AG04449 (cell line): ENCODE measurements at places on chromosomes 6 and 20.
A peak's percentile ranks its signal among the peaks of the same experiment; 100 is the strongest.

GRCh38 chr20:10171864-10172751 is 46.5 kb upstream of the SNAP25 start:
- DNase-seq: no peak

- DNase-seq: no peak
Measured at GRCh38 chr6:126541806-126542491, 202.0 kb downstream of the CENPW start.

DNA sequence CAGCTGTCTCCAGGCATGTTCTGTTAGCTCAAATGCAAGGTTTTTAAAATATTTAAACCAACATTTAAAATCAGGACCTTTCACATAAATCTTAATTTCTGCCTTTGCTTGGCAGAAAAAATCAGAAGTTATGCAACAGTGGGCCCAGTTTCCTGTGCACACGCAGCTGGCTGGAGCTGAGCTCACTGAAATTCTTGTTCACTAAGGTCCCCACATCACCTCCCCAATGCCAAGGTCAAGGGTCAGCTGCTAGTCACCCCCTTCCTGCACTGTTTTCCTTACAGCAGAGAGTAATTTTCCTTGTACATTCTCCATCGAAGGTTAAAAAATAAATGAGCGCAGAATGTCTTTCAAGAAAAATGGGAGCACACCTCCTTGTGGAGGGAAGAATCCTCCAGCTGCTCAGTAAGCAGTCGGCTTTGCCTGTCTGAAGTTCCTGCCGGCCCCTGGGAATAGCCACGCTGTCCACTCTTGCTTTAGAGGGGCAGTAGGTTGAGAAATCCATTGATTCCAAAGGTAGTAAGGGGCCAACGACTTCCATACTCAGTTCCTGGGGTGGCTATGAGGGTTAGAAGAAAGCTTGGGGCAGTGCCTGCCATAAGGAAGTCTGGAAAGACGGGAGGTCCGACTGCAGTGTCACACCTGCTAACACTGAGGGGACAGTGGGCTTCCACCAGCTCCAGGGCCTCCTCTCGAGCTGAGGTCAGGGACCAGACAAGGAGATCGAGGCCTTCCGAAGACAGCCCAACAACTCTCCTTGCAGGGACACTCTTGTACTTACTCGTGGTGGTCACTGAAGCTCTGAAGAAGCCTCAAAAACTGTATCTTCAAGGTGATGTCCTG is 56.8 kb downstream of the MYH7B start:
- DNase-seq: no peak

GRCh38 chr6:149593408-149593807 is 27.2 kb downstream of the GINM1 start:
- no peak for DNase-seq

DNA sequence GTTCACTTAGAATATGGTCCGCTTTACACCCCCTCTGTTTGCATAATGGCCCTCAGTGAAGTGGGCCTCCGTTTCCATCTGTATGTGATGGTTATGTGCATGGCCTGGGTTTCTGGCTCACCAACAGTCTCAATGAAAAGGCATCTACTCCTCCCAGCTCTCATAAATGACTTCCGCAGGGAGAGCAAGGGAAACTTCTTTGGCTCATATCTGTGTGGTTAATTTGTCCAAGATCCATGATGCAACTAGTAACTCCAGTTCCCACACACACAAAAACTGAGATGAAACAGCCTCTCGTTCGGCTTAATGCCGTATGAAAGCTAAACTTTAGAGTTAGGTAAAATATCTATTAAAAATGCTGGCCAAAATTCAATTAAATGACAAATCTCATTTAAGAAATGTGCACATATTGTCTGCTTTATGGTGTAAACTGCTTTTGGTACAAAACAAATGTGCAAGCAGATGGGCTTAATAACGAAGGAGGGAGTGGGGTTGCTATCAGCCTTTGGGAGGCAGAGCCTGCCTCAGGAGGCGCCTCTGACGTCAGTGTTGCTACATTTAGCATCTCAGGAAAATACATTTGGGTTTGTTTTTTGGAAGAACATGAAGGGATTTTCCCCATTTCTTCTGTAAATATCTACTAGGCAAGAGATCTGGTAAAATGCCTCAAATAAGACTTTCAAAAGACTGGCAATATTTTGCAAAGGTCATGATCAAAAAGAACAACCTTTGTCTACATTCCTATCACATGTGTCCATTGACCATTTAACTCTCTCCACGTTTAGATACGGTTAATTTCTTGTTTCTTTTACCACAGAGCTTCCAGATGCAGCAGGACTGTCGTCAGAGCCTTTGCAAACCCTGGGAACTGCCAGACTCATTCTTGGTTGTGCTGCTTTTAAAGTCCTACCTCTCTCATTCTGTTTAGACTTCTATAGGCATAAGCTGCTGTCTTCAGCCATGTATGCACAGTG is 96.8 kb downstream of the ARMC2 start:
- DNase-seq: peak; percentile 86

- DNase-seq: no peak
Measured at GRCh38 chr6:1278061-1278720, 33.7 kb upstream of the FOXQ1 start.

- DNase-seq: no peak
Measured at GRCh38 chr6:121809211-121809610, 373.8 kb downstream of the GJA1 start.

DNA sequence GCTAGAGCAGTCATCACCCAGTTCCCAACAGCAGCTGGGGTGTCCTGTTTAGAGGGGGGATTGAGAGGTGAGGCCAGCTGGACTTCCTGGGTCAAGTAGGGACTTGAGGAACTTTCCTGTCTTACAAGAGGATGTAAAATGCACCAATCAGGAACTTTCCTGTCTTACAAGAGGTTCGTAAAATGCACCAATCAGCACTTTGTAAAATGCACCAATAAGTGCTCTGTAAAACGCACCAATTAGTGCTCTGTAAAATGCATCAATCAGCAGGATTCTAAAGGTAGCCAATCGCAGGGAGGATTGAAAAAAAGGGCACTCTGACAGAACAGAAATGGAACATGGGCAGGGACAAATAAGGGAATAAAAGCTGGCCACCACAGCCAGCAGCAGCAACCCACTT is 225.7 kb downstream of the GMPR start:
- no peak for DNase-seq

- DNase-seq: no peak
Measured at GRCh38 chr6:36542041-36542440, 5.2 kb downstream of the STK38 start.

DNA sequence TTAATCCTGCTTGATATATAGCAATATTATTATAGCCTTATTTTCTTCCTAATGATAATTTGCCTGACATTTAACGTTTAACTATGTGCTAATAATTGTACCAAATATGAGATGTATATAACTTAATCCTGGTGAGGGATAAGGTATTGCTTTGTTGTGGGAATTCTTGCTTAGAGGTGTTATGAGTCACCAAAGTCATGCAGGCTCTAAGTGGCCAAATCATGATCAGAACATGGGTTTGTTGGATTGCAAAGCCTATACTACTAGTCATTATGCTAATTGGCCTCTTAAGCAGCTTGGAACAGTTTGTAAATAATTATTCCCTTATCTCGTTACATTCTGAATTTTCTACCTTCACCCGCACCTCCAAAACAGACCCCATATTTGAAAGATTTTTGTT is 21.9 kb upstream of the C6orf141 start:
- no peak for DNase-seq

DNA sequence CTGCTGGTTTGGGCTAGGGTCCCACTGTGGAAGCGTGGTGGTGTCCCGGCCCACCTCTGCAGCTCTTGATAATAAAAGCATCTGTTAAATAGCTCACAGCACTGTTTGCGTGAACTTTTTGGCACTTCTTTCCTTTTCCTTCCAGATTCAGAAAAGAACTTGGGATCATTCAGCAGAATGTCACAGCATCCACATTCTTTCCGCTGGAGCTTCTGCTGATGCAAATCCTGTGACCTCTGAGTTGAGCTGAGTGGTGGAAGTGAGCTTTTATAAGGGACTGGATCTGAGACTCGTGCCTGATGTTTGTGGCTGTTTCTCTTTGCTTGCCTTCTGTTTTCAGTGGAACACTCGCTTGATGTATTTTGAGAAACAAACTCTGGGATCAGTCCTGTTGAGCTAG is 3.9 kb downstream of the OSBPL2 start:
- DNase-seq: no peak

DNA sequence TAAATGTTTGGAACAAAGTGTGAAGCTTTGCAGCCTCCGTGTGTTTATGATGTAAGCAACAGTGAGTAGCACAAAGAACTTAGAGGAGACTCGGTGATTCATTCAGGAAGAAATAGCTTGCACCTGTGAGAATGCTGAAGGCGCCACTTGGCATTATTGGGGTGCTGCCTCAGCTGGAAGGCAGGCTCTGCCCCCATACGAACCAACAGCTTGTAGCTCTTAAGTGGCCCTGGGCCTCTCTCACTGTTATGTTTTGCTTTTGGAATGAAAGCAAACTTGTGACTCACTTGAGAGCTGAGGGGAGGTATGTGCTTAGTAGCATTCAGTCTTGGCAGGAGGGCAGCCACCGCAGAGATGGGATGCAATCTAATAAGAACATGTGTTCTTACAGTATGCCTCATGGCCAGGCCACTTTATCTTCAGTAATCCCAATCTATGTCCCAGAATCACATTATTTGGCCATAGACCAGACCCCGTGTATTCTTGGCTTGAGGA is 310.7 kb downstream of the EYA4 start:
- peak; percentile 99 for DNase-seq

GRCh38 chr6:26202201-26202611 is 115.0 kb downstream of the HFE start:
- DNase-seq: no peak

DNA sequence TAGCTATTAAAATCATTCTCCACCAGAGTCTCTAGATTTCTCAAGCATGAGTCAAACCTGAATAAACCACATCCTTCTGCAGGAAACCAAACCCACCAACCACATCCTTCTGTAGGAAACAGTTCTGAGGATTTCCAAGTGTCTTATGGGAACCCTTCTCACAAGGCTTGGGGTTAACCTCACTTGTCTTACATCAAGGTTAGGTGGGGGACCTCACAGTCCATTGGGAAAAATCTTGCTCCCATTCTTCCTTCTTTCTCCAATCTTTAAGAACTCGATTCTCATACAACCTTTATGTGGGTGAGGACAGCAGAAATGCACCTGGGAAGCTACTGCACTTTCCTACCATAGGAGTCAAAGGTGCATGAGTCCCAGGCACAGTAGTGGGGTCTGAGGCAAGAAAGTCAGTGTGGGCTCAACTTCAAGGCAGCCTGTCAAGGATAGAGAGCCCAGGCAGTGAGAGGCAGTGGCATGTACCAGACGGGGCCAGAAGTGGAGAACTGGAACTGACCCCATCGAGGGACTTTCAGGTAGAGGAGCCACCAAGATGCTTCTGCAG is 114.5 kb downstream of the SLC22A3 start:
- DNase-seq: peak; percentile 61

- no peak for DNase-seq
Measured at GRCh38 chr20:24589815-24590177, 120.4 kb downstream of the SYNDIG1 start.

GRCh38 chr20:51871943-51872342 is 69.6 kb upstream of the SALL4 start:
- no peak for DNase-seq

GRCh38 chr6:165766026-165766425 is 103.0 kb upstream of the PDE10A start:
- DNase-seq: no peak
